Stimulated activated CD8-positive, alpha-beta memory T cell treated with anti-CD3 and anti-CD28 coated beads, Interleukin-7, amount 100 ng/mL, for 24 hours (primary cell): ENCODE measurements at places on chromosomes 3 and 15.

DNA sequence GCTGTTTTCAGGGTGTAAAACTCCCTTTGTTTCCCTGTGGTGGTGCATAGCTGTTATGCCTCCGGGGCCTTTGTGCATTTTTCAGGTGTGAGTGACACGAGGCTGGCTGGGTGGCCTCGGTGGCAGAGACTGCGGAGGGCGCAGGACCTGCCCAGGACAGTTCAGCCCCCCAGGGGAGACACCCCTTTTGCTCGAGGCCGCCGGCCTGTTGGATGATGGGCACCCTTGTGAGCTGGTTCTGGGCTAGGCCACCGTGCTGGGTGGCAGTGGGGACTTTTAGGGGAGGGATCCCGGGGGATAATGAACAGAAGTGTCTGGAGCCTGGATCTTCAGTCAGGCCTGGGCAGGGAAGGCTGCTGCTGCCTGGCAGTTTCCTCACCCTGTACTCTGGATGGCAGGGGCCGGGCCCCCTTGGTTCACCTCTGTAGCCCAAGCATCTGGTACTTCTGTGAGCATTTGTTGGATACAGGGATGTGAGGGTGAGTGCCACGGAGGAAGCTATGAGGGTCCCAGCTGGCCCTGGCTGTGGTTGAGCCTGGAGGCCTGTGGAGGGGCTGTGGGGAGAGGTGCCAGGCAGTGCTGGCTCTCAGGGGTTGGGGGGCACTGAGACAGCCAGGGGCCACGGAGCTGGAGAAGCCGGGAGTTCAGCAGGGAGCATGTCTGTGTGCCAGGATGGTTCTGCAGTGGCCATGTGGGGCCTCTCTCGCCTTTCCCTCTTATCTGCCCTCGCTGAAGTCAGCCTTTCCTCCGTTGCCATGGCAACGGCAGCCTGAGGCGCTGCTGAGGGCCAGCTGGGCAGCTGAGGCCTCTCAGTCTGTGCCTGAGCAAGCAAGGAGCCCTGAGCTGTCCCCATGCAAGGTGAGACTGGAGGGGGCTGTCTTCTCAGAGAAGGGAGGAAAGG lies 49.0 kb downstream of the KY start:
- no peak for DNase-seq

DNA sequence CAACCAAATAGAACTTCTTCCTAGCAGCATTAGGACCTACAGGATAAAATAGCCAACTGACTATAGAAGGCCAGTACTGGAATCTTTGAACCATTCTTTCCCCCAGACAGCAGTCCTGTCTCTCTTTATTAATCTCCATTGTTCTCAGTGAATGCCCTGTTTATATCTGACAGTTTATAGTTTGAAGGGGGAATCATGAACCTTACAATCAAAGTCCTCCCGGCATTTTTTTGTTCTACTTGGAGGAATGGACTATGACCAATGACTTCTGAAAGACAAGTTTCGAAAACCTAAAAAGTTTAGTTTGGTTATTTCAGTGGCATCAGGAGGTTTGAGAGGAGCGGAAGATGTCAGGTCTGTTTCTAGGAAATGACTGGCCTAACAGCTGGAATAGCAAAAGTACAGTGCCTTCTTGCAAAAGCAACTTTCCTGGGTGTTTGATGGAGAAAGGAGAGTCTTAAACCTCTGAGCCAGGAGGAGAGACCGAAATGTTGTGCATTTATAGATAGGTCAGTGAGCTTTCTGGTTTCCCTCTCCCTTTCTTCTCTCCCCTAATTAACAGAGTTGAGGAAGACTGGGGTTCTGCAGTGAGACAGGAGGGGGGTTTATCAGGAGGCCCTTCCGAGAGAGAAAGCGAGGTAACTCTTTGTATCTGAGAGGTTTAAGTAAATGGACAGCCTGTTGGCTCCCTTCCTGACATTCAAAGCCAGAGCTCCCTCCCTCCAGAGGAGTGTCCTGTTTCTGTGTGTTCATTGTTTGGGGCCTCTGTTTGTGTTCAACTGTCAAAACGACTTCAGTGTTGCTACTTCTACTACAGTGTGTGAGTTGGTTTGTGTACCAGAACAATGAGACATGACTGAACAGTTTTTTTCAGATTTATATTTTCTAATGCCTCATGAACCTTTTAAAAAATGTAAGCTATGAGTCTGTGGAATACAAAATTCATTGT lies 383.0 kb upstream of the RARB start:
- DNase-seq, result no peak

DNA sequence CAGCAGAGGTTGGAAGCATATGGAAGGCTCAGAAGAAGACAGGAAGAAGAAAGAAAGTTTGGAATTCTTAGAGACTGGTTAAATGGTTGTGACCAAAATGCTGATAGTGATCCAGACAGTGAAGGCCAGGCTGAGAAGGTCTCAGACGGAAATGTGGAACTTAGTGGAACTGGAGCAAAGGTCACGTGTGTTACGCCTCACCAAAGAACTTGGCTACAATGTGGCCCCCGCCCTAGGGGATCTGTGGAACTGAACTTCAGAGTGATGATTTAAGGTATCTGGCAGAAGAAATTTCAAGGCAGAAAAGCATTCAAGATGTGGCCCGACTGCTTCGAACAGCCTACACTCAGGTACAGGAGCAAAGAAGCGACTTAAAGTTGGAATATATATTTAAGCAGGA lies 83.1 kb downstream of the MYO5A start:
- DNase-seq, result no peak

DNA sequence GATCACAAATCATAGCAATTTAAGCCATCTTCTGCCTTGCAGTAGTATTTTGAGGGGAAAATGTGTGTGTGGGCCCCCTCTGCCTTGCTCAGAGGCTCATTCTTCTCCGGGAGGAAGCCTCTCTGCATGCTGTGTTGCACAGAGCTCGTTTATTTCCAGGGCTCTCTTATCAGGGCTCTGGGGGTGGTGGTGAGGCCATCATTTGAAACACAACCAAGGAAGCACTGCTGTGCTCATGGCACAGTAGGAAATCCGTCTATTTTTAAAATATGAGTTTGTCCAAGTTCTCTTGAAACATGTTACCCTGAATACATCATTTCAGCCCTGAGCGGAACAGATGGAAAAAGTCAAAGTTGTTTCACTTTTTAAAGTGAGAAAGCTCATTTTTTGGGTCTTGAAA lies 369.0 kb upstream of the CFAP20DC start:
- DNase-seq, result no peak

- DNase-seq, result no peak
These were observed 9.3 kb downstream of the TRA2B start for GRCh38 chr3:185928496-185928895.

GRCh38 chr3:138642226-138642926 lies 33.8 kb downstream of the FAIM start:
- no peak for DNase-seq

GRCh38 chr3:11407644-11408043 lies 135.4 kb downstream of the ATG7 start:
- DNase-seq, result no peak

GRCh38 chr3:150495149-150495548 lies 51.1 kb downstream of the SERP1 start:
- DNase-seq, result no peak

GRCh38 chr15:78024883-78025282 lies 52.6 kb downstream of the TBC1D2B start:
- no peak for DNase-seq

DNA sequence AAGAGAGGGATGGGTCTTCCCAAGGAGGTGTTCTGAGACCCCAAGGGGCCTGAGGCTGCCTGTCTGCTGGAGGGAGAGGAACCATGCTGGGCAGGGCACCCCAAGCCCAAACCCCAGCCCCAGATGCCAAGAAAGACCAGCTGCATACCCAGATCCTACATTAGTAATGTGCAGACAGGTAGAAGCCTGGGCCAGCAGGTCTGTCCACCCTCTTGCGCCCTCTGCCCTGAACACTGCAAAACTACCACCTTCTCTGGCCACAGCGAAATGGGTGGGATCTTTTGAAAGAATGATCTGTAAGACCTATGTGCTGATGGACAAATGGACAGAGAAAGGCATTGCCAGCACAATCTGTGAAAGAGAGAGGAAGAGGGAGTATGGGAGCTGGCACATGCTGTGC lies 283.2 kb downstream of the EPHB1 start:
- DNase-seq, result no peak

DNA sequence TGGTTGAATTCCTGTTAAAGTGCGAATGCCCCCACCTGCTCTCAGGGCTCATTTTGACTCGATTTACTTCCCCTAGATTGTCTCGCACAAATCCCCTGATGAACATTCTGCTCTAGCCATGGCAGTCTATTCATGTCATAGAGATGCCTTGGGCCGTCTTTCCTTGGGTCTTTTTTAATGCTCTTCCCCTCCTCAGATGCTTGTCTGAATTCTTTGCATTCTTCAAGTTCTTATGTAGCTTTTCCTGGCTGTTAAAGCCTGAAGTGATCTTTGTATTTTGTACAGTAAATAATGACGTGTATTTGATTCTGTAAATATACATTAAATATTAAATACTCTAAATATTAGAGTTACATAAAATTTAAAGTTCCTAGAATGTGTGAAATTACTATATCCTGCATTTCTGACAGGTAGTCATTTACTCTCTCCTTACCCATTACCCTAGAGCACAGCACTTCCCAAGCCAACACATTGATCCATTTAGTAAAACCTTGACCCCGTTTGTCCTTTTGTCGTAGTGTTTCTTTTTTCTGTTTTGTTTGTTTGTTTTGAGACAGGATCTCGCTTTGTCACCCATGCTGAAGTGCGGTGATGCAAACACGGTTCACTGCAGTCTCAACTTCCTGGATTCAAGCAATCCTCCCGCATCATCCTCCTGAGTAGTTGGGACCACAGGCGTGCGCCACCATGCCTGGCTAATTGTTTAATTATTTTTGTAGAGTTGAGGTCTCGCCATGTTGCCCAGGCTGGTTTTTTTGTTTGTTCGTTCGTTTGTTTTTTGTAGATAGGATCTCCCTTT lies 47.9 kb downstream of the YEATS2 start:
- DNase-seq, result no peak

- no peak for DNase-seq
These were observed 34.8 kb upstream of the CTSH start for GRCh38 chr15:78979456-78980320.

- no peak for DNase-seq
These were observed 3.6 kb upstream of the TMPRSS7 start for GRCh38 chr3:112030901-112031300.

- DNase-seq, result no peak
These were observed 511.1 kb downstream of the OTOL1 start for GRCh38 chr3:162007722-162008121.

DNA sequence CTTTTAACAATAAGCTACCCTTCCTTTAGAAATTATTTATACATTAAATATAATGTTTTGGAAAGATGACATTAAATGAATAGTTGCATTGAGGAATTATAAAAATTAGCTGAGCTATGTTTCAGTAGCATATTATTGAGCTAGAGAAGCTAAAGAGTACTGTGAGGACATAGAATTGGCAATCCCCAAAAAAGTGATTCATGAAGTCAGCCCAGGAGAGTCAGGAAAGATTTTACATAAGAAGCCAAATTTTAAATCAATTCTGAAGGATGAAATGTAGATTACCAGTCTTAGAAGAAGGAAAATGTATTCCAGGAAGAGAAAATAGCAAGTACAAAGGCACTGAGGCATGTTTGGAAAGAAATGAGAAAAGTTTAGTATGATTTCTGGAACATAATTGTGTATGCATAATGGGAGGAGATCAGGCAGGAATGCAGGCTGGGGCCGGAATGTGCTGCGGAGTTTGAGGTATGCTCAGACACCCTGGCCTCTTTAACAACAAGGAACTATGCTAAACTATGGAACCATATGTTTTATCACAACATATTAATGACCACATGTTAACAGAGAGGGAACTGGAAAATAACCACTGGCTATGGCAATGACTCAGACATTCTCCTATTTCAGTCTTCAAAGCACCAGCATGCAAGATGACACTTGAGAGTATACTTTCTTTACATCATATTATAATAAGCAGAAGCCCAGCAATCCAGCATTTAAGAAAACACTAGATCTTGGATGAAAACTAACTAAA lies 103.3 kb upstream of the COL8A1 start:
- DNase-seq, result no peak

- DNase-seq, result no peak
These were observed 54.5 kb downstream of the TOP2B start for GRCh38 chr3:25610167-25610566.

DNA sequence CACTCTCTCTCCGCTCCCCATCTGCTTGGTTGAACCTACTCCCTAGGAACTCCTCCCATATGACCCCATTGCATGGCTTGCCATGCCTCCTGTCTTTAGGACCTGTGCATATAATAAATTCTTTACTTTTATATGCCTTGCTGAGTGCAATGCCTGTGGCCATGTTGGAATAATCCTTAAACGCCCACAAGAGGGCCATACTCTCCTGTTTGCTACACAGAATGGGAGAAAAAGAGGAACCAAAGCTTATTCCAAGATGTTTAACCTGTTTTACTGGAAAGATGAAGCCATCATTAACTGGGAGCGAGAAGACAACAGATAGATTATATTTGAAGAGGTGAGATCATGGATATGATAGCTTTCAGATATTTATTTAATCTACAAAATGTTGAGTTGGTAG lies 1097.8 kb downstream of the NAALADL2 start:
- DNase-seq, result no peak

GRCh38 chr15:66770518-66771350 lies 68.7 kb downstream of the SMAD6 start:
- no peak for DNase-seq

DNA sequence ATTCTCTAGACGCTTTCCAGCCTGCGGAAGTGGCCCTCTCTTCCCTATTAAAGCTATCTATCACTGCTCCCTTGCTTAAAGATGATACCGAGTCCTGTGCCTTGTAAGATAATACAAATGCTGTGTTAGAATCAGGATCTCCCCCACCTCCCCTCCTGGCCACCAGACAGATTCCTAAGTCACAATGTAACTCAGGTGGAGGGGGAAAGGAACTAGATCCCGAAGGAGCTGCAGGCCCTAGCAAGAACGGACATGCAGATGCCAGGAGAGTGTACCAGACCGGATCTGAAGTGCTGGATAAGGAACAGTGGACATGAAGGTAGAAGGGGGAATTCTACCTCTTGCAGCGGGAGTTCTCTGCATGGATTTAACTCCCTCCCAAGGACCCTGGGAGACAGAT lies 230.7 kb upstream of the LYSMD4 start:
- DNase-seq, result no peak

DNA sequence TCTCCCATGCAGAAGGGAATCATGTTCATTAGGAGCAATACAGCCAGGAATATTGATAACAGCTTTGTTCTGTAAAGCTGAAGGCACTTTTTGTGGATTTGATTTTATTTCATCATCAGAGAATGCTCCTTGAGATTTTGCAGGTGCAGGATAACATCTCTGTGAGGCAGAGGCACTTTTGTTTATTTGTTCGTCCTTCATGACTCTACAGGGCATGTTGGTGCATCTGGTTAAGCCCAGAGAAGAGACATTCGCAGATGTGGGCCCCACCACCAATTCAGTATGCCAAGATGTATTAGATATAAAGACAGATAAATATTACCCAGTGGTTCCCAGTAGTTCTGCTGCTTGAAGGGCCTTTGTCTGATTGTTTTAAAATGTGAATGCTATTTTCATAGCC lies 368.1 kb upstream of the SEMA6D start:
- DNase-seq, result no peak
